CD4-positive, alpha-beta T cell treated with Interferon gamma for 1 hour (primary cell): ENCODE measurements at places on chromosomes 5 and 9.

DNA sequence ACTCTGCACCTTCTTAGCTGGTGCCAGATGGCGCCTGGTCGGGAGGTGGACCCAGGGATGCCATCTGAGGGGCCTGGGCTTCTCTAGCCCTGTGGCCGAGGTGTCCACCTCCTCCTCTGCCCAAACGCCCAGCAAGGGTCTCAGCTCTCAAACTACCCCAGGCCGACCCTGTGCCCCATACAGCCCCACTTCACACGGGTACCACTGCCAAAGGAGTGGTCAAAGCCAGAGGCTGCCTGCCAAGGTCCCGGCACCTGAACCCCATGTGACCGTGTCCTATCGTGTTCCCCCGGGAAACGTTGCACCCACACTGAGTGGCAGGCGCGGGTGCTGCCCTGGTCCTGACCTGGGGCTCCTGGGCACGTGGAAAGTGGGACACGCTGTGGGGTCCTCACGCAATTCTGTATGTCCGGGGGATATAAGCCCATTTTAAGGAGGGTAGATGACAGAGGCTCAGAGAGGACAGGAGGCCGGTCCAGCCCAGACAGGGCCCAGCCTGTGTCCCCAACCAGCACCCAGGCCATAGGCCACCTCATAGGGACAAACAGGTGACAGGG, 1.9 kb downstream of the ENTPD8 start:
- no peak for DNase-seq

GRCh38 chr5:150129813-150130492, 25.7 kb downstream of the PDGFRB start:
- DNase-seq, result peak; percentile 52

DNA sequence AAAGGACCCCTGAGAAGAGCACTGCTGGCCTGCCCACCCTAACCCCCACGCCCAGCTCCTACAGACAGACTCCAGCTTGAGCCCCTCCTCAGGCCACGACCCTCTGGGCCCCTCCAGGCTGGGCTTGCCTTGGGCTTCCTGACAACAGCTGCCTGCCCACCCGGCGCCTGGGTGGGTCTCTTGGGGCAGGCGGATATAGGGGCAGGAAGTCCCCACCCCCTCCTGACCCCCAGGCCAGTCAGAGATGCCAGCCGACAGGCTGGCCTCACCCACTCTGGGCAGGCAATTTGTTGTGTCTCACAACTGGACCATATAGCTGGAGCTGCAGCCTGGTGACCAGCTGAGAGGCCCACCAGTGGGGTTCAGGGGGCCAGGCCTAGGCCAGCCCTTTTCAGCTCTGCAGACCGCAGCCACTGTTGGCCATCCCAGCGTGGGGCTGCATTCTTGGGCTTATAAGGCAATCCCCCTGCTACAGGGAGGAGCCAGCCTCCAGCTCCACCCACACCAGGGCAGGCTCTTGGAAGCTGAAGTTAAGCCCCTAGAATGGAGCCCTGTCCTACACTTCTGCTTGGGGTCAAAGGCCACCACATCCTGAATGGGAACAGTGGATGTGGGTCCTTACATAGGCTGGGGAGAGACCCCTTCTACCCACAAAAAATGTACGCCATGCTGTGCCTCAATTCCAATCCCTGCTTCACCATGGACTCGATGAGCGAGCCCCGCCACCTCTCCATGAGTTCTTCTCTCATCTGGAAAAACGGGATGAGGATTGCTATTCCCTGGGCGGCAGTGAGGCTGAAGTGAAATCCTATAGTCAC, 2.0 kb downstream of the PDLIM7 start:
- no peak for DNase-seq

GRCh38 chr9:96556701-96557461, 62.8 kb downstream of the CDC14B start:
- DNase-seq, result no peak

DNA sequence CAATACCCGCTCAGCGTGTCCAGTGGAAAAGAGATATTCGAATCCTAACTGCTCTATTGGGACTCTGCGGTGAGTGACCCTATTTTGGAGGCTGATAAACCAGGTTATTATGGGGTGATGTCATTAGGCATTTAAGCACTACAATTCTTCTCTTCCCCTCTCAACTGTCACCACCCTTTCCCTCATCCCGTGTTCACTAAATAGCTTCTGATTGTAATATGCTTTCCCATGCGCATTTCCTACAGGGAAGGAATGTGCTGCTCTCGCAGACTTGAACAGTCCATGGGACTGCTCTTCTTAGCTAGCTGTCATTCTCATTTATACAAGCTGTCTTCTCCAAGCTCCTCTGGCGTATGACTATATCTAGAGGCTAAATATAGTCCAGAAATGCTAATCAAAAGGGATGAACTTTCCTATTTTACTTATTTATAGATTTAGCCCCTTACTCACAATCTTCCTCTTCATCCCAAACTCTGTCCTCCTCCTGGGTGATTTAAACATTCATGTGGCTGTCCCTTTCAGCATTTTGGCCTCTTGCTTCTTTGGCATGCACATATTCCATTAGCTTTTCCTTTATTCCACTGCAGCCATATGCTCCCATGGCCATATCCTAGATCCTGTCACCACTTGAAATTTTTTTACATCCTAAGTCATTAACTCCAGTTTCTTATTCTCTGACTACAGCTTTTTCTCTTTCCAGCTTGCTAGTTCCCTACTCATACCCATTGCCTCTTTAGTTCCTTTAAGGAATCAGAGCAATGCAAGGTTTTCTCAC, 39.6 kb upstream of the CSNK1G3 start:
- no peak for DNase-seq

GRCh38 chr5:116354699-116355098, 219.9 kb downstream of the SEMA6A start:
- no peak for DNase-seq

DNA sequence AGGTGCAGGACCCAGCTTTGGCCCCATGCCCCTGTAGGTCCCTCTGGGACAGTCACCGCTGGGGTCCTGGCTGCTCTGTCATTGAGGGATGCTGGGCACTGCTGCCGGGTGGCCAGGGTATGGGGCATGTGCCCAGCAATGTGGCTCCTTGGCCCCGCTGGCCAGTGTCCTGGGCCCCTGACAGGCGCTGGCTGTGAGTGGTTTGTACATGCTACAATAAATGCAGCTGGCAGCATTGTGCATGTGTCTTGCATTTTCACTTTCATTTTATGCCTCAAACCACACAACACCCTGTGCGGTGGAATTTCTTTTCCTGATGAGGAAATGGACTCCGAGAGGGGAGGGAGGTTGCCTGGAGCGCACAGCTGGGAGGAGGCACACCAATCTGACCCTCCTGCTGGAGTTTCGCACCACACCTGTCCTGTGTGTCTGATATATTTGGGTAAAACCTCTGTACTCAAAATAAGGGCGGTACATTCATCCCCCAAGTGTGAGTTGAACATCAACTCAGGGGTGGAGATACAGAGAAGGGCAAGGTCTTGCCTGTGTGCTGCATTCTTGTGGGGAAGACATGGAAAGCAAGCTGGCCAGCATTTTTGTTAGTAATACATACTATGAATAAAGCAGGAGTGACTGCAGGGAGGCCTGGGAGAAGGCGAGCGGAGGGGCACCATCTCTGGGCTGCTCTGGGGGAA, 11.7 kb downstream of the TSPAN17 start:
- DNase-seq, result no peak

DNA sequence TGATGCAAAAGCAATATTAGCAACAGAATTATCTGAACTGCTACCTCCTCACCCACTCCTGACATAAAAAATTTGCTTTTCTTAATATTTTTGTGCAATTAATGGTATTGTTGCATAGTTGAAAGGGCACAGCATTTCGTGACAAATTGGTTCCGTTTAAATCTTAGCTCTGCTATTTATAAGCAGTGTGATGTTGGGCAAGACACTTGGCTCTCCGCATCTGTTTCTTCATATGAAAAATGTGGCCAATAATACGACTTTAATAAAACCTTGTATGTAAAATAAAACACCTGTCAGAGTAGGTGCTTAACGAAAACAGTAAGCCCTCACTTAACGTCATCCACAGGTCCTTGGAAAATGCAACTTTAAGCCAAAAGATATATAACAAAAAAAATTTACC, 4.2 kb downstream of the TMEM167A start:
- no peak for DNase-seq

DNA sequence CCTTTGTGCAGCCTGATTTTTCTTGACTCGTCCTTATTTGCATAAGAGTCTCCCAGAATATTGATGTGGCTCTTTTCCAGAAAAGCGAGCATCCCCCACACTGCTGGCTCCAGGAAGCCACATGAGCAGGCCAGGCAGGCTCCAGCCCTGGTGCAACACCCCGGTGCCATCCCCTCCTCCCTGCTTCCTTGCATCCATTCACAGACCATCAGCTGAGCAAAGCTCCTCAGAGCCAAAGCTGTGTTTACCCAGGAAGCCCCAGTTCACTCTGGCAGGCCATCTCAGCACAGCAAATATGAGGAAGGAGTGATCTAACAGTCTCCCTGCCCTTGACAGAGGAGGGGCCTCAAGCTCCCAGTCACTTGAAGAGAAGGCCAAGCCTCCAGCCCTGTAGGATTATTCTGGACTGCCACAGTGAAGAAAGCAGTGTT, 34.4 kb downstream of the INSYN2B start:
- DNase-seq, result no peak

GRCh38 chr5:54930736-54931135, 54.7 kb downstream of the ESM1 start:
- DNase-seq, result no peak

DNA sequence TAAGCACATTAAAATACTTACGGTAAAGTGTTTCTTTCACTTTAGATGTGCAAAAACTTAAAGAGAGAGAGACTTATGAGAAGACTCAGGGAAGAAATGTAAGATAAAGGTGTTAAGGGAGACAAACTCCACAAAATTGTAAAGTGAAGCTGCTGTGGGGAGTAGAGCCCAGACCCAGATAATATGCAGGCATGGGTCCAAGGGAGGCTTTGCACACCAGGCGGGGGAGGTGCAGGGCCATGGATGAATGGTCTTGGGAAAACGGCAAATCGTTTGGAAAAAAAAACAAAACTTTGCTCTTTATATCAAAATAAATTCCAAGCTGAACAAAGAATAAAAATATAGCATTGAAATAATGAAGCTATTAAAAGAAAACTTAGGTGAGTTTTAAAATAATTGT, 9.1 kb downstream of the SYK start:
- DNase-seq, result no peak

GRCh38 chr5:78964889-78965288, 20.2 kb downstream of the ARSB start:
- no peak for DNase-seq

- no peak for DNase-seq
Observed at GRCh38 chr5:76811214-76811613, 7.6 kb upstream of the F2RL1 start.

DNA sequence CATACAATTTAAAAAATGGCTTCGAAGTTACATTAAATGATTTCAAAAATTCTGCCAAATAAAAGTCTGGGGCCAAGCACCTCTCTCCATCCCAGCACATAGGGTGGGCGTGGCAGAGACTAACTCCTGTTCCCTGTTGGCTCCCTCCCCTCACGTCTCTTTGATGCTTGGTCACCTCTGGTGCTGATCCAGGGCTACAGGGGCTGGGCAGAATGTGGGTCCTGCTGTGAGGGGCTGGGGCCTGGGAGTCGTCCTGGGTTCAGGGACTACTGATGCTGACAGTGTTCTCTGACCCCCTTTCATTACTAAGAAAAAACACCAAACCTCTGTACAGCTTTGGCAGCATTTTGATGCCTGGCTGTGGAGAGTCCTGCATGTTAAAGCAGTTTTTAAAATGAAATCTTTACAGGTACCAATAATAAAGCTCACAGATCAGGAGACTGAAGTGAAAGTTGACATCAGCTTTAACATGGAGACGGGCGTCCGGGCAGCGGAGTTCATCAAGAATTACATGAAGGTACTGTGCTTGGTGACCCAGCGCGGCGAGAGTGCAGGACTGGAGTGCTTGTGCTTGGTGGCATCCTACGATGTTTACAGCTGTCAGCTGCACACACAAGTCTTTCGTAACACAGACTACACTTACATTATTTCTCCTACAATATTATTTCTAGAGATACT, 29.0 kb downstream of the TENT4A start:
- no peak for DNase-seq

DNA sequence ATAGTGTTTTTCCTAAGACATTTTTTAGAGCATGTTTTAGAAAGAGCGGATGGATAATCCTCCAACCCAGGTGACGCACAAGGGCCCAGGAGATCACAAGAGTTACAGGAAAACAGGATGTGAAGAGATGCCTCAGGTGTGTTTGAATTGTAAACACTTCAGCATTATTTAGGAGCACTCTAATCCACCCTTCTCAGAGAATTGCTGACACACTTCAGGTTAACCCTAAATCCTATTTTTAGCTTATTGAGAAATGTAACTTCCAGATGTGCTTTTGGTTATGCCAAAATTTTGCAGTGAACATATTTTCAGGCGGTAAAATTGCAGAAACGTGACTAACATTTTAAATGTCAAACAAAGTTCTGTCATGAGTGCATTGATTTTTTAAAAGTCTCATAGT, 755.4 kb upstream of the CTNND2 start:
- DNase-seq, result no peak

GRCh38 chr5:175206669-175207068, 237.3 kb downstream of the DRD1 start:
- no peak for DNase-seq

GRCh38 chr5:139386050-139386438, 2.9 kb upstream of the SLC23A1 start:
- no peak for DNase-seq

GRCh38 chr5:33769196-33769595, 122.6 kb downstream of the ADAMTS12 start:
- no peak for DNase-seq

- DNase-seq, result no peak
Observed at GRCh38 chr9:70947086-70947485, 174.3 kb downstream of the TRPM3 start.

GRCh38 chr5:137273511-137273910, 225.6 kb downstream of the SPOCK1 start:
- DNase-seq, result no peak

DNA sequence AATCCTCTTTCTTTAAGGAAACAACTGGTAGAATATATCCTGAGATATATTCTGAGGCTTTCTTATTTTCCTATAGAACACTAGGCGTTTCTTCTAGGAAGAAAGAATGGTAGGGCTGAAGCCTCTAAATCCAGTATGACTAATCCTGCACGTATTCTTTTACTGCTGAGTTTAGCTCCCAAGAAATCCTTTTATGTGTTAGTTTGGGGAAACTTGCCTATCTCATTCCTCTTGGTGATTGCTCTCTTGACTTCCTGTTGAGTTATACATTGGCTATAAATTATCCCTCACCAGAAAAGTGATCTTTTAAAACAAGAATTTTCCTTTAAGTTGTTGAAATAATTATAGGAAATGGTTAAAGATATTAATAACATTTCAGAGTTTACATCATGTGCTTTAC, 422.9 kb downstream of the TMEM161B start:
- DNase-seq, result no peak

DNA sequence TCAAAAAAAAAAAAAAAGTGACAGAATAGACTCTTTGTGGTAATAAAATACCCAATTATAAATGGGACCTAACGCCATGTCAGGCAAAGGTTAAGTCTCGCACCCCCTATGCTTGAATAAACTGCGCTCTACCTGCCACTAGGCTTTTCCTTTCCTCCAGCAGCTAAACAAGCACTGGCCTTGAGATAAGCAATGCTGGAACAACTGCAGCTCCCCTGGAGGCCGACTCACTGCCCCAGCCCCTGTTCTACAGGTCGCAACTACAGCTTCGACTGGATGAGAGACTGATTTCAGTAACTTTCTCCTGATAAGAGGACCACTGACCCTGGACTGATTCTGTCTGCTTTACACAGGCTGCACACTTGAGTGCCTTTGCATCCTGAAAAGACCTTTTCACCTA, 210.2 kb downstream of the HSPA4 start:
- no peak for DNase-seq
